ENCODE measurements at places on chromosomes 6 and 20.
A peak's percentile ranks its signal among the peaks of the same experiment; 100 is the strongest.

- DNase-seq, result no peak
These were observed 69.6 kb downstream of the HFE start for GRCh38 chr6:26156850-26157250.

DNA sequence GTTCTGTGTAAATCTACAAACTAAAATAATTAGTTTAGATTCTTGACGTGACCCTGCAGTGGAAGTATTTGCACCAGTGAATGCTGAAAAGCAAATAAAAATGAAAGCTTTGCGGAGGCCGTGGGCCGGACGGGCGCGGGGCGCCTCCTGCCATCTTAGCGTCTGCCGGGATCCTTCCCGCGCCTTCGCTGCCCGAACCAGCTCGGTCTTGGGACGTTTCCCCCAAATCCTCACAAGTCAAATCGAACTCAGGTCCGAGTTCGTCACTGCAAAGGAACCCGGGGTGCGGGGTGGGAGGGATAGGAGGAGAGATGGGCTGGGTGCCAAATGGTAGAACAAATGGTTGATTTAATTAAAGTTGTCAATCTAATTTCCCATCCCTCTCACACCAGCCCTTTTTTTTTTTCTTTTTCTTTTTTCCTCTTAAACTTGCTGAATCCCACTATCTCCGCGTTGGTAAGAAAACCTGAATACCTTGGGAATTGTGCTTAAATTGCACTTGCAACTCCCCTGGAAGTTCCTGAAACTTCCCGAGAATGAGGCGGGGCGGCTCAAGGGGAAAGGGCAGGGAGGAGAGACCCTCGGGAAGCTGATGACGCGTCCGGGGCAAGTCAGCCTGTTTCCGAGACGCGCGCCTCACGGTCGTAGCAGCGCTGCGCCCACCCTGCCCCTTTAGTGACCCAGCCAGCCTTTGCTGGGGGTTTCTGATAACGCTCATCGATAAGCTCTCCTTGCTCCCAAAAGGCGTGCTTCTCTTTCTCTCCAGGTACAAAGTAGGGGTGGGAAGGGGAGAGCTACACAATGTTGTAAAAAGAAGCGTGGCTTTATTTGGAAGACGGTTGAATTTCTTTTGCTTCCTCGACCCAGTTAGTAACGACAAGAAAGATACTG, 1.8 kb downstream of the GJA1 start:
- DNase-seq, result peak; percentile 58

GRCh38 chr6:30329331-30329730, 2.6 kb downstream of the TRIM39 start:
- no peak for DNase-seq

DNA sequence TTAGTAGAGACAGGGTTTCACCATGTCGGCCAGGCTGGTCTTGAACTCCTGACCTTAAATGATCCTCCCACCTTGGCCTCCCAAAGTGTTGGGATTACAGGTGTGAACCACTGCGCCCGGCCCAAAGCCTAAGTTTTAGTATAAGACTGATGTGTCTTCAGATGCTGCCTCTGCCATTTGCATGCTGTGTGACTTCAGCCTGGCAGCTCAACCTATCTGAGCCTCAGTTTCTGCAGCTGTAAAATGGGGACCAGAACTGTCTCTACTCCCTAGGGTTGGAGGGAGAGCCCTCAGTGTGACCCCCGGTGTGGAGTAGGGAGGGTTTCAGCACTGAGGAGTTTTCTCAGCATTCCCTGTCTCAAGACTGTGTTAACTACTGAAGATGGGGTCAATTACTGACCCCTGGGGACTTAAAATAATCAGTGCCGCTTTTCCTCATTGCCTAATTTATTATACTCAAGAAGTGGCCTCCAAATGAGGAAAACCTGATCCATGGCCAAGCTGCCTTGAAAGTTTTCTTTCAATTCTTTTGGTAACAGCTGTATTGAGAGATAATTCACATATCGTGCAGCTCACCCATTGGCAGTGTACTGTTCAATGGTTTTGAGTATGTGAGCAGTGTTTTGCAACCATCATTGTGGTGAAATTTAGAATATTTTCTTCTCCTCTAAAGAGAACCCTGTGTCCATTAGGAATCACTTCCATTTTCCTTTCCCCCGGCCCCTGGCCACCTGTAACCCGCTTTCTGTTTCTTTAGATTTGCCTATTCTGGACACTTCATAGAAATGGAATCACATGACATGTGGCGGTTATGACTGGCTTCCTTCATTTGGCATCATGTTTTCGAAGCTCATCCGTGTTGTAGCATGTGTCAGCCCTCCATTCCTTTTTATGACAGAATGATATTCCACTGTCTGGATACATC, 64.8 kb downstream of the PHACTR3 start:
- DNase-seq, result no peak

DNA sequence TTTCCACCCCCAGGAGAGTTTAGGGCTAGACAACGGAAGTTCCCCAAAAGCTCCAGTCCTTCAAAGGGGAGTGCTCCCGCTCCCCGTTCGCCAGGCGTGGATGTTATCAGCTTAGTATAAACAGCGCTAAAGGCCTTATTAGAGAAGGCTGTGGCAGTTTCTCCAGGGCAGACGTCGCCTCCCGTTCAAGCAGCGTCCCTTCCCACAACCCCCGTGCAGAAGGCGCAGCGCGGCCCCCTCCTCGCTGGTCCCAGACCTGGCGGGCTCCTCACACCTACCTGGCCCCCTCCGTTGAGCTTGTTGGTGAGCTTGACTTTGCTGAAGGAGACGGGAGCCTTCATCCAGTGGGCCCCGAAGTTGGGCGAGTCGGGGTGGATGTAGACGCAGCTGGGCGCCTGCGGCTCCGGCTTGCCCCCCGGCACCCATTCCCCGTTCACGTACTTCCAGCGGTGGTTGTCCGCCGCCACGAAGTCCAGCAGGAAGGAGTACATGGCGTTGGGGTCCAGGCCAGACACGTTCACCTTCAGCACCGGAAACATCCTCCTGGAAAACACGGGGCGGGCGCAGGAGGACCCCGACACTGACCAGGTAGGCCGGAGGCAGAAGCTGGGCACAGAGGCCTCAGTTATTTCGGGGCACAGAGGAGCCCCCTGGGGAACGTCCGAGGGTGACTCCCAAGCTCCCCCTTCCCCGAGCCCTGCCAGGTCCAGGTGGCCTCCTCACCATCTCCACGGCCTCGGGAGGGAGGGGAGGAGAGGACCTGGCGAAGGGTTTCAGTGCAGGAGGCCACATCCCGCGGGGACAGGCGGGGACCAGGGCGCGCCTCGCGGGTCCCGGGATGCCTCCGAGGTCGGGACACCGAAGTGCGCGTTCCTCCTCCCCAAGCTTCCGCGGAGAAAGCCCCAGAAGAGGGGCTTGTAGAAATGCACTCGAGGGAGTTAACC, 1.1 kb downstream of the TBXT start:
- no peak for DNase-seq

DNA sequence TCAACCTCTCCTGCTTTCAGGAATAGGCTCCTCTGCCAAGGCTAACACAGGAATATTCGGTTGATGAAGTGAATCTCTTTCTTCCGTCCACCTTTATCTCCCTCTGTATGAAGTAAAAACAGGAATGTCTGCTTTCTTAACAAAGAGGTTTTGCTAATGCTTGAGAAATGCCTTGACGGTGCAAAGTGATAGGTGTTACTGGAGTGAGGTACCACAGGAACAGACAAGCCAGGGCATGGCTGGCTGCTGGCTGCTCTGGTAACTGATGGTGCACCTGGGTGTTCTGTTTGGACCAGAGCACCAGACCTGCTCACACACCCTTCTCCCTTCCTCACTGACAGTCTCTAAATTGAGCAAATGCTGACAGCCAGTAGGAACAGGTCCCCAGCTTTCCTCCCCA, 174.0 kb upstream of the FBXL4 start:
- DNase-seq, result no peak

GRCh38 chr6:104580452-104580851, 279.3 kb downstream of the HACE1 start:
- no peak for DNase-seq

- DNase-seq, result no peak
These were observed 624.7 kb downstream of the UTRN start for GRCh38 chr6:144909753-144910285.

- DNase-seq, result no peak
These were observed 7.1 kb upstream of the UST start for GRCh38 chr6:148739822-148740128.

DNA sequence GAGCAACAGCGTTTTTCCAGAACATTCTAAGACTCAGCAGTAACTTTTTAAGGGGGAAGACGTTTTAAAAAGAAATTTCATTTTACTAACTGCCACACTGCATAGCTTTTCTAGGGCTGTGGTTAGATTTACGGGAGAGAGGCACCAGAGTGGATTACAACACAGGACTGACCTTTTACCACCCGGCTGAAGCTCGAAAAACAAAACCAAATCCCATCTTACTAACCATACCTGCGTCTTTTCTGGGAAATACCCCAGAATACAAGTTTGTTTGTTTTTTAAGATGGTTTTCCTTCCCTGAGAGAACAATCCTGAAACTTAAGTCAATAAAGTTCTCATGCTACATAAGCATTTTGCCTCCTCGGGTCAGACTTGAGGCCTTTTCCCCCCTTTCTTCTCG, 209.3 kb upstream of the SOX4 start:
- no peak for DNase-seq

DNA sequence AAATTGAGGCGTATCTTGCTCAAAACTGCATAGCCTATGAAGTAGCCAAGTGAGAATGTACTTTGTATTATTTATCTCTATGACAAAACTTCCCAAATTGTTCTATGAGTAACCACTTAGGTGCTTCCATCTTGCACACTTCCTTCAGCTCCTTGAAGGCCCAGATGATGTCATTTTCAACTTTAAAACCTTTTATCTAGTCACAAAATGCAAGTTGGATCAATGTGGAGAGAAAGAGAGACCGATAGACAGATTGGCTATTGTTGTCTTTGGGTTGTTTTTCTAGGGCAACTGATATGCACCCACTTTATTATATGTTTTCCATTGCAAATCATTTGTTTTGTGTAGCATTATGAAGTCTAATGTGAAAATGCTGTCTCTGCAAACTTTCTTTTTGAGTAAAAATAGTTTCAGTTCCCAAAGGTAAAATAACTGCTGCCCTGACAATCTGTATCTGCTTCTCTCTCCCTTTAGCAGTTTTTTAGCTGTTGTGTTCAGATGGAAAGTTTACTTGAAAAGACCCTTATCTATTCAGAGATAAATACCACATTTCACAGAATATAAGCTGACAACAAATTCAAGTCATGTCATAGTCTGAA, 73.7 kb upstream of the CITED2 start:
- no peak for DNase-seq

- no peak for DNase-seq
These were observed 120.2 kb downstream of the AKAP7 start for GRCh38 chr6:131255434-131255833.

DNA sequence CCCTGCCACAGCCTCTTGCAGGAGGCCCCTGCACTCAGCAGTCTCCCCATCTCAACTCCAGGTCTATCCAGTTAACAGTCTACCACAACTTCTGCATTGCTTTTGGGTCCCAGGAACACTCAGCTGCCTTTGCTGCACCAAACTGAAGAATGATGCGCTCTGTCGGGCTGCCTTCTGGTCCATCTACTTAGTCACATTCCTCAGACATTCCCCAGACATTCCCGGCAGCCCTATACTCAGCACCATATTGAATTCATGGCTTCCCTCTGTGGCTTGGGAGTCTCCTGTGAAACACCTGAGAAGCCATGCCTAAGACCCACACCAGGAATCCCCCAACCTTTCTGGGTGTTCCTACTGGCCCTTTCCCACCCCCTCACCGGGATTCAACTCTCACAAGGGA, 99.6 kb upstream of the COL21A1 start:
- no peak for DNase-seq

- no peak for DNase-seq
These were observed 70.6 kb downstream of the ZNF292 start for GRCh38 chr6:87225937-87226336.

GRCh38 chr6:46130666-46131065, 877 bp downstream of the ENPP4 start:
- DNase-seq, result no peak

GRCh38 chr6:11214084-11214833, 18.2 kb downstream of the NEDD9 start:
- no peak for DNase-seq

DNA sequence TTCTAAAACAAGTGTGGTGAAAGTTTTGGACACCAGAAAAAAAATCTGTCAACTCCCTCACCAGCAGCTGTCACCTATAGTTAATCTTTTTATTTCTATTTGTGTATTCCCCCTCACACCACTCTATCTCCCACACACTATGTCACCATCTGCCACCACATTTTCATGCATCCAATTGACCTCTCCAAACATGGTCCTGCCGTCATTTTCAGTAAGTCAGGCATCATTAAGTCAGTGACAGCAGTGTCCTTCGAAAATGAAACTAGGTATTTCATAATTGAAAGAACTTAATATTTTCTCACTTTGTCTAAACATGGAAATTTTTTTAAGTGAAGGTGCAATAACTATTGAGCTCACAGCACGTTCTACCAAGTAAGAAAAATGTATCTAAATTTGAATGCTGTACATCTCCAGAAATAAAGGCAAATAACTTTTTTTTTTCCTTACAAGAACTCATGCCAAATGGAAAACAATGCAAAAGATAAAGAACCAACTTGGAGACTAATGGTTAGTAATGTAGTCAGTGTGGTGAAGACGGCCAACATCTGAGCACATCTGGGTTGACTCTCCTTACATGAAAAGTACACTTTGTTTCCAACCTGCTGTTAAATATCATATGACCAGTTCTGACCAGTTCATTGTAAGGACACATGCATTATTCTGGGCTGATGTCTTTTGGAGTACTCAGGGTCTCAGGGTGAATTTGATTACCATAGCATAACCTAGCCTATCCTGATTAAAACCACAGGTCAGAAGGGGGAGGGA, 623.3 kb upstream of the MANEA start:
- DNase-seq, result no peak

DNA sequence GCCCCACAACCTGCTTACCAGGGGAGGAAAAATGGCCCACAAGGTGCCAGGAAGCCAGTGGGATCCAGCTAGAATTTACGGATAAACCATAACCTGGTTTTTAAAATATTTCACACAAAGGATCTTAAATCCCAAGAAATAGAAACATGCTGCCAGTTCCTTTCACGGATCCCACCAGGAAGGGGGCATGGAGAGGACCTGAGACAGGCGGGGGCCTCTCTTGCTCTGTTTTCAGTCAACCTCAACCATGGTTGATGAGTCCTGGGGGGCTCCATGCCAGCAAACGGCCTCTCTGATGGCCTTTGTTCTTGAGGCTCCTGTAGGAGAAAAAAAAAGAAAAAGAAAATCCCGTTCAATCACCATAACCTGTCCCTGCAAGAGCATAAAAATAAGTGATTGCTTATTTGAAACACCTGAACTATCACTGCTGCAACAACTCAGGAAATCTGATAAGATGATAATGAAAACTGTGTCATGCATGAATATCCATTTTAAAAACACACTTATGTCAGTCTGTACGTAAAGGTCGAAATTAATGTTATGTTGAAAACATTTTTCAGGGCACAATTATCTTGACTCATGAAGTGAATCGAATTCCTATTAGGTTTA, 125.8 kb upstream of the CST7 start:
- no peak for DNase-seq

All from activated CD8-positive, alpha-beta memory T cell treated with anti-CD3 and anti-CD28 coated beads, Interleukin-2, amount 50 U/mL, for 48 hours (primary cell).